Activated CD8-positive, alpha-beta memory T cell treated with anti-CD3 and anti-CD28 coated beads for 4 hours (primary cell): ENCODE measurements at places on chromosomes 13 and 19.

DNA sequence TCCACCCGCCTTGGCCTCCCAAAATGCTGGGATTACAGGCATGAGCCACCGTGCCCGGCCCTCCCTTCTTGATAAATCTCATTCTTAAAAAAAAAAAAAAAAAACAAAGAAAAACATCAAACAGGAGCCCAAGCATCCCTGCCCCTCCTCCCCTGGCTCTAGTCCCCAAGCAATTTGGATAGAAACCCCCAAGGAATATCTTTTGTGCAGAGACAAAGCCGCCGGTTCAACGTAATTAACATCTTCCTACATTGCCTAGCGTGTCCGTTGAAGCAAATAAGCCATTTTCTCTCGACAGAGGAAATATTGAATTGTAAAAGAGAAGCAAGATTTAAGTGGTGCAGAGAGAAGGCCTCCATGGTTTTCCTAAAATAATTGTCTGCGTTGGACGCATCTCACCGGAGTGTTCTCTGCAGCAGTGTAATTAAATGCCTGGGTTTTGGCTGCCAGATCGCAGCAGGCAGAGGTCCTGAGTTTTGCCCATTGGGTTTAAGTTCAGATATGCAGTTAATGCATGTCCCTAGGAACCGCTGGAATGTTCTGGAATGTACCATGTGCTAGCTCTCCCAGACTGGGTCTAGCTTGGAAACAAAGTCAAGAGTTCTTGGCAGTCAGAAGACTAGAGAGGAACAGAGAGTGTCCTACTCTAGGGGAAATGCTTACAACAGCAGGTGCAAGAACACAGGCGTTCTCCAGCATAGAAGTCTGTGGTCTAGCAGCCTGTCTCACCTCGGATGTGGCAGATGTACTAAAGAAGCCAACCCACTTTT lies 30.8 kb downstream of the PIN1 start:
- no peak for DNase-seq

GRCh38 chr13:88908961-88909441 lies 1237.8 kb downstream of the SLITRK5 start:
- no peak for DNase-seq

- DNase-seq = no peak
Measured at GRCh38 chr19:917323-918151, at the start of gene KISS1R. KISS1R (plus strand) TSS chr19:917333; CDS start chr19:917503, 170 bp downstream.

DNA sequence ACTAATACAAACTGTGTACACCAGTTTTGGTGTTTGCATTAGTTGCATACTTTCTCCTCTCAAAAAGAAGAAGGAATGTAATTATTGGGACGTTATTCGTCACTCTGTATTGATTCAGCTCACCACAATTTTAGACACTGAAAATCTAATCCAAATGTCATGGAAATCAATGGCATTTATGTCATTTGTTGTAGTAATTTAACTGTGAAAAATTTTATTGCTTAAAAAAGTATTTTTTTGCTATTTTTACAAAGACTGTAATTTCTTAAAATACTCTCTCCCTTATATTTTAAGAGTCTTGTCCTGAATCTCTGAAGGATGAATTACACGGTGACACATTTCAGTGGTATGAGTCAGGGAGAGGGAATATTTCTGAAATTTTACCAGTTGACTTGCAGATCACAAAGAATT lies 2117.6 kb downstream of the PCDH9 start:
- DNase-seq = no peak

DNA sequence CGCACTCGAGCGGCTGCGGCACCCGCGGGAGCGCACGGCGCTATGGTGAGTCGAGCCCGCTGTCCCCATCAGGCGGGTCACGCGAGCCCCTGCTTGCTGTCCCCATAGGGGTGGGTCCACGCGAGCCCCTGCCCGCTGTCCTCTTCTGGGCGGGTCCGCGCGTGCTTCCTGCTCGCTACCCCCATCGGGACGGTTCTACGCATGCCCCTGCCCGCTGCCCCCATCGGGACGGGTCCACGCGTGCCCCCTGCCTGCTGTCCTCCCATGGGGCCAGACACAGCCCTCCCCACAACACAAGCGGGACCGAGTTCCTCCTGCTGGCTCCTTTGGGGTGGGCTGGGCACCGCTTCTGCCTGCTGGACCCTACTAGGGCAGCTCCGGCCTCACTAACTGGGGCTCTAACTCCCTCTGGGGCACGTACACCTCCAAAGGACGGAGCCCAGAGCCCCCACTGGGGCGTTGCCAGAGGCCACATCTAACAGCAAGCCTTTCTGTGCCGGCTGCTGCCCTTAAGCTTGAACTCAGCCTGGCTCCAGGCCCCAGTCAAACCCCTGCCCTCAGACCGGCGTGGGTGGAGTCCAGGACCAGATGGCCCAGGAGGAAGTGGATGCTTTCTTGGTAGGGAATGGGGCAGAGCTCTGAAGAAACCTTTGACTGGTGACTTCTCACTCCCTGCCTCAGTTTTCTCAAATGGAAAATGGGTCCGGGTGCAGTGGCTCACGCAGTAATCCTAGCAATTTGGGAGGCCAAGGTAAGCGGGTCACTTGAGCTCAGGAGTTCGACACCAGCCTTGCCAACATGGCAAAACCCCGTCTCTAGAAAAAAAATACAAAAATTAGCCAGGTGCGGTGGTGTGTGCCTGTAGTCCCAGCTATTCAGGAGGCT lies 722 bp downstream of the COLGALT1 start:
- no peak for DNase-seq

DNA sequence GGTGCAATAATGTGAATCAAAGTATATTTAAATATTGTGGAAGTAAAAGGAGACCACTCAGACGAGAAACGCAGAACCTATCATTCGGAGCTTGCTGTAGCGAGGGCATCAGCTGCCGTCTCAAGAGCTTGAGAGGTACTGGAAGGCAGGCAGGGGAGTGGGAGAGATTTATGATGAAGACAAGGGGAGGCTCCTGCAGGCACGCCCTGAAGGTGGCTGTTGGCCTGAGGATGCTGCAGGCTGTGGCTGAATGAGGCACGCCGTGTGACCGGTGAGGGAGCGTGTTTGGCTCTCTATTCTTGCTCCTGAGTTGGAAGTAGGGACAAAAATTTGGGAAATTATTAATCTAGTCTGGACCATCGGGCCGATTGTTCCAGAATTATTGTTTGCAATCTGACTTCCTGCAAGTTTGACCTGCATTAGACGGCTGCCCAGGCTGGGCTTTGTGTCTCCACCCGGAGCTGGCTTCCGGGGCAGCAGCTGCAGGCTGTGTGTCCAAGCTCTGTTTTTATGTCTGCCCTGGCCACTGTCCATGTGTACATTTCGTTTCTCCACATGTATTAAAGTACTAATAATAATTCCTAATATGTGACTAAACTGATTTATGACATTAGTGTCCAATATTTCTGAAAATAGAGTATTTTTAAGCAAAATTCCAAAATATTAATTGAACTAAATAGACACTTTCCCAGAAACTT lies 91.1 kb upstream of the ANKRD10 start:
- DNase-seq = no peak

DNA sequence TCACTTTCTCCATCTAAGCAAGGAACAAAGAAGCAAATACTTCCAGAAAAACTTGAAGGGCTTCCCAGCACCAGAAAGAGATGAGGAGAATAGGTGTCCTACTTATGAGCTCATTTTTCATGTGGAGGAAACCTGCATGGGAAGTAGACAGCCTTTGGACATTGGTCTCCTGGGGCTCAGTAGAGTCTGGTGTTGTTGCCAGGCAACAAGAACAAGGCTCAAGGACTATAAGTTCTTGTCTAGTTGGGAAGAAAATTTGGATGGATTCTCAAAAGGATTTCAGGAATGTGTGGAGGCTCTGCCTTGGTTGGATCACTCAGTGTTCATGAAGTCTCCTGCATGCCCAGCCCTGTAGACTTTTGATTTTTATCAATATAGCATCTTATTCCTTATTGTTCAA lies 84.5 kb downstream of the MBNL2 start:
- DNase-seq = no peak

- no peak for DNase-seq
Measured at GRCh38 chr13:32045982-32046785, 14.6 kb downstream of the FRY start.

DNA sequence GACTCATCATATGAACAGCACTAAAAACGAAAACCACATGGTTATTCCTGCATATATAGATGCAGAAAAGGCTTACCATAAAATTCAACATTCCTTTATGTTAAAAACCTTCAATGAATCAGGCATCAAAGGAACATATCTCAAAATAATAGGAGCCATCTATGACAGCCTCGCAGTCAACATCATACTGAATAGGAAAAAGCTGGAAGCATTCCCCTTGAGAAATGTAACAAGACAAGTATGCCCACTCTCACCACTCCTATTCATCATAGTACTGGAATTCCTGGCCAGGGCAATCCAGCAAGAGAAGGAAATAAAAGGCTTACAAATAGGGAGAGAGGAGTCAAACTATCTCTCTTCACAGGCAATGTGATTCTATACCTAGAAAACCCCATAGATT lies 179.6 kb upstream of the HTR2A start:
- no peak for DNase-seq

DNA sequence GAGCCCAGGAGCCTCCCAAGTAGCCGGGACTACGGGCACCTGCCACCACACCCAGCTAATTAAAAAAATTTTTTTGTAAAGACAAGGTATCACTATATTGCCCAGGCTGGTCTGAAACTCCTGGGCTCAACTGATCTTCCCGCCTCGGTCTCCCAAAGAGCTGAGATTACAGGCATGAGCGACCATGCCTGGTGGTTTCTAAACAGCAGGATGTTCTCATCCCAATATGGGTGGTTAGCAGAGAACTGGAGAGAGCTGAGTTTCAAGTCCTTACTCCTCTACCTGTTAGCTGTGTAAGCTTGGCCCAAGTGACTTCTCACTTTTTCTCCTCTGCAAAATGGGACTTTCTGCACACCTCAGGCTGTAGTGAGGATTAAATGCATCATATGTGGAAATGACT lies 8.0 kb downstream of the TMEM91 start:
- DNase-seq = no peak

- no peak for DNase-seq
Measured at GRCh38 chr19:55345818-55346724, 6.4 kb downstream of the KMT5C start.

DNA sequence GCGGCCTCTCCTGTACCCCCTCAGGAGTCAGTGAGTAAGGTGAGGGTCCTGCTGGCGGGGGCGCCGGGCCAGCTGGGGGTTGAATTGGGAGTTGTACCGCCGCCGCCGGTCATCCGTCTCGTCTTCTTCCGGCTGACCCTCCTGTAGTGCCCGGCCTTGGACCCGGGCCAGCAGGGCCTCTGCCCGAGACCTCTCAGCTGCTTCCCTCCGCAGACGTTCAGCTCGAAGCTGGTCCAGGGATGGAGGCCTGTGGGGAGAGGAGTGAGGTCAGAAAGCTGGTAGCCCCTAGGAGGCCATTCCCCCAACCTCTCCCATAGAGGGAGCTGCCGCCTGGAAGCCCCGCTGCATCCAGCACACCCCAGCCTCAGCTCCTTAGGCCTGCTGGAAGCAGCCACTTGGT lies 3.8 kb downstream of the LENG1 start:
- no peak for DNase-seq

GRCh38 chr19:51352783-51353360 lies 10.9 kb upstream of the VSIG10L start:
- DNase-seq = no peak

DNA sequence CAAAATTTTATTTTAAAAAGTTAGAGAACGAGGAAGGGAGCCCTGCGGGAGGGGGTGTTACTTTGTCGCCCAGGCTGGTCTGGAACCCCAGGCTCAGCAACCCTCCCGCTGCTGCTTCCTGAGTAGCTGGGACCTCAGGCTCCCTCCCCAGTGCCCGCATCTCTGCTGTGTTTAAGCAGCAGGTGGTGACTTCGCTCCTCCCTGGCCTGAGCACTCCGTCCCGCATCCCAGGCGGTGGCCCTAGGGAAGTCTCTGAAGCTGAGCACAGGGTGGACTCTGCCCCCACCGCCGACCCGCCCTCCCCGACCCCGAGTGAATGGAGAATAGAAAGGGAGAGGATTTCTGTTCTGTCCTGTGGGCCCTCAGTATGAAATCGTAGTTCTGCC lies 30.5 kb downstream of the ZNF701 start:
- no peak for DNase-seq

- no peak for DNase-seq
Measured at GRCh38 chr19:52120286-52120685, 19.5 kb downstream of the ZNF616 start.

GRCh38 chr19:16373532-16373931 lies 48.9 kb downstream of the KLF2 start:
- no peak for DNase-seq

DNA sequence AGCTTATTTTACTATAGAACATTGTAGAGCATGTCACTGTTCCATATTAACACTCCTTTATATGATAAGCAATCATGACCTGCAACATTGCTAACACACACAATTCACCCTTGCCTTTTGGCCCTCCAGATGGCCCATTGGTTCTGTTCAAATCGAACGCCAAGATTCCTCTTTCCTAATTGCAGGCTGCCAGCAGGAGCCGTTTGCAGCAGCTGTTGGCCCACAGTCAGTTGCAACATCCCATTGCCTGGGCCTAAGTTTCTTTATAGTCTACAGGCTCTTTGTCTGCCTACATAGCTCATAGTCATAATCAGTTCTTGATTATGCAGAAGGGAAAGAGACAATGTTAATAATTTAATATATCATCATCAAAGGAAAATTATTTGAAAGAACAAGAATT lies 37.6 kb downstream of the KCTD12 start:
- DNase-seq = no peak

- DNase-seq = no peak
Measured at GRCh38 chr13:79919091-79919490, 421.8 kb downstream of the SPRY2 start.

DNA sequence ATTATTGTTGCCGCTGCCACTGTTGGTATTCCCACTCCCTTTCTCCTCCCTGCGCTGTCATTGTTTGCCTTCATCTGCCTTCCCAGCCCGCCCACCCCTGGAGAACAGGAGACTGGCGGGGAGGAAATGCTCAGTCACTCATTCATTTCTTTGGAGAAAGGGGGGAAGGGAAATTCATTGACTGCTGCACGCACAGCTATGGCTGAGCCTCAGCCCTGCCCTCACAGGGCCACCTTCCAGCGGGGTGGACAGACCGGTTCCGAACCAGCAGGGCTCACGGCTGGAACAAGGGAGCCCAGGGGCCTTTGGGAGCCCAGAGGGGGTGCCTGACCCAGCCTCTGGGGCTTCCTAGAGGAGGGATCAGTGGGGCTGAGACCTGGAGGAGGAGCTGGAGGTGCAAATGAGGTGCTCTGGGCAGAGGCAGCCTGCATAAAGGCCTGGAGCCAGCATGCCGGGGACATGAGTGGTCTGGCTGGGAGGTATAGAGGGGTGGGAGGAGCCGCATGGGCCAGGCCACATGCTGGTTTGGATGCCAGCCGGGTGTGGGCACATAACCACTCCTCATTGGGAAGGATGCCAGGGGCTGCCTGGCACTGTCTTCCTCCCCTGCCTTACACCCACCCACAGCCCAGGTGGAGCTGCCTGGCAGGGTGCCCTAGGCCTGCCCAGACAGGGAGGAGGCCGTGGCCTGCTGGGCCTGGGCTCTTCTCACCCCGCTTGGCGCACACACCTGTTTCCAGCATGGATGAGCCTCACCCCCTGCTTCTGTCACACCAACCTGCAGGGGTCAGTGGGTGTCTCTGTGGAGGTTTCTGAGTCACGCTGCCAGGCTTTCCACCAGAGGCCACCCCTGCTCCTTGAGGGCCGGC lies 26.8 kb downstream of the PPP5C start:
- DNase-seq = no peak
